ENCODE measurements at places on chromosomes 5 and 9.

DNA sequence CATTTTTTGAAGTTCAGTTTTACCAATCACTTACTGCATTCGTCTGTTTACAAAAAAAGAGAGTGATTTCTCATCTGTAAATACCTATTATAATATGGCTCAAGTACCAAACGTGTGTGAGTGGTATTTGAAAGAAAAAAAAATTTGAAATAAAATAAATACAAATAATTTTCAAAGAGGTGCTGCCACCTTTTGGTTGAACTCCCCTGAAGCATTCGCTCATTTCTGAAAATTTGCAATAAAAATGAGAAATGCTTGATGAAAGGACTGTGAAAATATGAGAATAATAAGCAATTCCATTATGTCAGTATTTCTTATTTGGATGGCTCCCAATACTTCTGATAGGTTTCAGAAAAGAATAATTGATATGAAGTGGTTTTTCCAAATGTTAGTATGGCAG lies 409.9 kb downstream of the CTNND2 start:
- DNase-seq = peak; percentile 24

GRCh38 chr9:30522486-30522885 lies 1862.0 kb upstream of the ACO1 start:
- DNase-seq = no peak

DNA sequence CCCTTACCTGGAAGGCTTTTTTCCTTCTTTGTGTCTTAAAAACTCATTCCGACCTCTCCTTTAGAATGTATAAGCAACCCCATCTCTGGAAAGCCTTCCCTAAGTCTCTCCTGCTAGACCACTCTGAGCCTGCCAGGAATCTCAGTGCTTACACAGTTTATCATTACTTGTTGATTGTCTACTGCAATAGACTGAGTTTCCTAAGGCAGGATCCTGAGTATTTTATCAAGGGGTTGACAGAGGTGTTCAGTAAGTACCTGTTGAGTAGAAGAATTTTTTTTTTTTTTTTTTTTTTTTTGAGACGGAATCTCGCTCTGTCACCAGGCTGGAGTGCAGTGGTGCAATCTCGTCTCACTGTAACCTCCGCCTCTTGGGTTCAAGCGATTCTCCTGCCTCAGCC lies 2.6 kb upstream of the TJP2 start:
- DNase-seq = no peak

DNA sequence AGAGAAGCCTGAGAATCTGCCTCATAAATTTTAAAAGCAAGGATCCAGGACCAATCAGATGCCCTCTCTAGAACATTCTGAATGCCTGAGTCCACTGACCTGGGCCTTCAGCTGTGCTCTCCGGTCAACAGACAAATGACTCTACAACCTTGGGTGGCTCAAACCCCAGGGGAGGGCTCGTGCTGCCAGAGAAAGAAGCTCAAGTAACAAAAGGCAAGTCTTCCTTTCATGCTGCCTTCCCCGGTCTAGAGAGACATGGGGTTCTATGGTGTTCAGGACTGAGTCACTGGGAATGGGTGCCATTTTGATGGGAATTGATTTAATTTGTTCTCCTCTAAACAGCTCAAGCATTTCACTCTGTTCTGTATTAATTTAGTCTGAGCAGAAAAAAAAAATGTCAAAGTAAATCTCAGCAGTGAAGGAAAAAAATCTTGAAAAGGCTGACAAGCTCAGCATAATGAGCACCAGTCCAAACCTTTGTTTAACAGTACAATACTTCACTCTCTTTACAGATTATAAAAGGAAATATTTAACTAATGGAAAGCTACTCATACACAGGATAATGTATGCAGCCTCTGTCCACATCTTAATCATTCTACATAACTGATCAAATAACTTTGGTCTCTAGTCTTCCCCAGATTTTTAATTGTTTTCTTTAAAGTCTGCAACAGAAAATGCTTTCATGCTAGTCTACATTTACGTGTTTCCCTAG lies 191.0 kb downstream of the GLIS3 start:
- DNase-seq = no peak

- DNase-seq = no peak
Observed at GRCh38 chr5:38825494-38825893, 20.3 kb upstream of the OSMR start.

DNA sequence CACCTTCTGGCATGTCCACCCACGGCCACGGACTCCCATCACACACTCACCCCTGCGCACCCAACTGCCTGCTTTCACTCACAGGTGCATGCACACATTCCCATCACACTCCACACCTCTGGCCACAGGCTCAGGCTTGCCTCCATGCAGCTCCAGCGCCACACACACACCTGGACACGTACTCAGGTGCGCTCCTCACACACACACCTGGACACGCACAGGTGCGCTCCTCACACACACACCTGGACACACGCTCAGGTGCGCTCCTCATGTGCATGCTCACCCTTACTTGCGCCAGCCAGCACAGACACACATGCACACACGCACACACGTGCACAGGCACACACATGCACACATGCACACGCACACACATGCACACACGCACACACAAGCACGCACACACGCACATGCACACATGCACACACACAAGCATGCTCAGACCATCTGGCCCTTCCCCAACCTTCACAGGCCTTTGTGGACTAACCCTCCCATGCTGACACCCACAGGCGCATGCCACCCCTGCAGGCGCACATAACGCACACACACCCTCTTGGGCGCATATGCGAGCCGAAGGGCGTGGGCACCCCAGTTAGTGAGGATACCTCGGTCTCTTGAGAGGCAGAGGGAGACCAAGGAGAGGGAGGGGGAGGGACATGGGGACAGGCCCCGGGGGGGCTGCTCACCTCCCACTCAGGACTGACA lies 8.3 kb downstream of the GRIN1 start:
- no peak for DNase-seq

All from NCI-H2081 treated with DMSO at 0.1 percent for 48 hours (cell line).